Sigmoid colon (tissue), 7 donors: ENCODE measurements at places on chromosomes 4 and X.
A peak's percentile ranks its signal among the peaks of the same experiment; 100 is the strongest.

DNA sequence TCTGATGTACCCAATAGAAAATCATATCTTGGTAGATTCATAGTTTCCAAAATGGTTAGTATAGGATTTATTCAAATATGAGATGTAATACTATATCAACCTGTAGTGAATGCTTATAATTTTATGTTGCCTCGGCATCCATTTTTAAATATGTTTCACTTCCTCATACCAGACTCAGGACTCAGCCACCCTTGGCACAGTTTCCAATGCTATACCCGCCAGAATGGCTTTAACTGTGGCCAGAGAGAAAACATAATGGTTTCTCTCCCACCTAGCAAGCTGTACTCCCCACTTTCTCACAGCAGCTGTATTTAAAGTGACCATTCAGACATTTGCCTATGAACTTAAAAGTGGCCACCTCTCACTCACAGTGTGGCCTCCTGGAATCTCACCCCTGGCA, 466.6 kb upstream of the PABPC4L start:
- no peaks in the 10 kb centered on the region for H3K4me1 ChIP-seq
- no peaks in the 10 kb centered on the region for H3K27me3 ChIP-seq
- no peak overlapping the region for H3K27ac ChIP-seq
- H3K4me3 ChIP-seq: no peak overlapping the region
- no peak for DNase-seq

DNA sequence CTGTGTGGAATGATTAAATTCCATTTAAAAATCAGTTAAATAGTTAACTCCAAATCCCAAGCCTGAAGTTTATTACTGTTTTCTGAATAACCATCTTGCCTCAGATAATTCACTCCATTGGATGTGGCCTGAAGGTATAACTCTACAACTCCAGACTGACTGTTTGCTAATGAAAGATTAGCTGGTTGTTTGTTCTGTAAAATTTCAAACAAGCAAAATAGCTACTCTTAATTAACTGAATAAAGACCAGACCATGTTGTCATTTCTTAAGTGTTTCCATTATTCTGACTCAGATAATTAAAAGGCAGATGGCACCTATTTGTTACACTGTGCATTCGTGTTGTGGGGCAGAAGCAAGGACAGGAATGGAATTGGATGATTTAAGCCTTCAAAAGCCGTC, 78.5 kb upstream of the DDIT4L start:
- no peaks in the 10 kb centered on the region for H3K4me1 ChIP-seq
- H3K36me3 ChIP-seq: no peaks in the 10 kb centered on the region
- H3K27ac ChIP-seq: no peak overlapping the region
- DNase-seq: no peak
- no peaks in the 10 kb centered on the region for H3K27me3 ChIP-seq

DNA sequence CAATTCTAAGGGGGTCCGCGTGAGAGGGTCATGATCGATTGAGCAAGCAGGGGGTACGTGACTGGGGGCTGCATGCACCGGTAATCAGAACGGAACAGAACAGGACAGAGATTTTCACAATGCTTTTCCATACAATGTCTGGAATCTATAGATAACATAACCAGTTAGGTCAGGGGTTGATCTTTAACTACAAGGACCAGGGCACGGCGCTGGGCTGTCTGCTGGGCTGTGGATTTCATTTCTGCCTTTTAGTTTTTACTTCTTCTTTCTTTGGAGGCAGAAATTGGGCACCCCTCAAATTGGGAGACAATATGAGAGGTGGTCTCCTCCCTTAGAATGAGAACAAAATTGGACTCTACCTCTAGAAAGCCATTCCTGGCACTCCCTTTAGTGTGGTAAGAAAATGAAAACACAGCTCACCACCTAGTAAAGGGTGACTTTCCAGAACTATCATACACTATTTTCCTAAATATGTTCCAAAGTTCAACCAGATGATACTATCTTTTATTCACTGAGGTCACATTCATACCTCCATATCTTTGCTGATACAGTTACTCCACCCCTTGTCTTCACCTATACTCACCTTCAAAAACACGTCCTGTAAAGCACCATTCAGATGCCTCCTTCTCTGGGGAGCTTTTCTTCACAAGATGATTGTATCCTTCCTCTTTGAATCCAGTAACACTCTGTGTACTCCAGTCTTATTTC, 1058.3 kb upstream of the SLIT2 start:
- no peak for DNase-seq
- no peaks in the 10 kb centered on the region for H3K27me3 ChIP-seq
- H3K36me3 ChIP-seq: no peaks in the 10 kb centered on the region
- no peaks in the 10 kb centered on the region for H3K4me1 ChIP-seq
- no peak overlapping the region for H3K27ac ChIP-seq
- H3K4me3 ChIP-seq: no peak overlapping the region

GRCh38 chr4:112514647-112515197, 1.3 kb downstream of the NEUROG2 start:
- peak overlapping the region; percentile 47 for H3K4me3 ChIP-seq
- H3K36me3 ChIP-seq: no peaks in the 10 kb centered on the region
- DNase-seq: no peak
- H3K27ac ChIP-seq: no peak overlapping the region
- peaks cover 72% of the 10 kb centered on the region for H3K27me3 ChIP-seq

GRCh38 chr4:87843936-87844335, 11.2 kb downstream of the MEPE start:
- no peaks in the 10 kb centered on the region for H3K36me3 ChIP-seq
- no peaks in the 10 kb centered on the region for H3K27me3 ChIP-seq
- no peak for DNase-seq
- H3K4me1 ChIP-seq: peaks cover 14% of the 10 kb centered on the region

- no peaks in the 10 kb centered on the region for H3K27me3 ChIP-seq
- no peaks in the 10 kb centered on the region for H3K4me1 ChIP-seq
- no peaks in the 10 kb centered on the region for H3K36me3 ChIP-seq
- H3K4me3 ChIP-seq: no peak overlapping the region
- H3K27ac ChIP-seq: no peak overlapping the region
Measured at GRCh38 chr4:112206431-112206830, 25.2 kb upstream of the AP1AR start.

- no peak for DNase-seq
- H3K27me3 ChIP-seq: peaks cover 3% of the 10 kb centered on the region
- H3K27ac ChIP-seq: peak overlapping the region; percentile 10
Measured at GRCh38 chrX:68695206-68695845, 47.9 kb downstream of the STARD8 start.

DNA sequence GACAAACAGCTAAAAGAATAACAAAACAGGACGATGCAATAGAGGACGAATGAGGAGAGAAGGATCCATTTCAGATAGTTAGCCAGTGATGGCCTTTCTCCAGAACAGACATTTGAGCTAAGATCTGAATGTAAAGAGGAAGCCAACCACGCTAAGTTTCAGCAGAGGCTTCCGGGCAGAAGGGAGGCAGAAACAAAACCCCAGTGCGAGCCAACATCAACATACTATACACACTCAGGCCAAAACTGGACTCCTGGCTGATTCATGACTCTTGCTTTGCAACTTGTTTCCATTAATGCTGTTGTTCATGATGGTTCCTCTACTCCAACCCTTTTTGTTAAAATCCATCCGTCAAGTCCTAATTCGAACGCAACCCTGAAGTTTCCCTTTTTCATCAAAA, 730.3 kb downstream of the TRIML1 start:
- DNase-seq: no peak
- H3K4me1 ChIP-seq: no peaks in the 10 kb centered on the region
- H3K36me3 ChIP-seq: no peaks in the 10 kb centered on the region
- no peaks in the 10 kb centered on the region for H3K27me3 ChIP-seq

DNA sequence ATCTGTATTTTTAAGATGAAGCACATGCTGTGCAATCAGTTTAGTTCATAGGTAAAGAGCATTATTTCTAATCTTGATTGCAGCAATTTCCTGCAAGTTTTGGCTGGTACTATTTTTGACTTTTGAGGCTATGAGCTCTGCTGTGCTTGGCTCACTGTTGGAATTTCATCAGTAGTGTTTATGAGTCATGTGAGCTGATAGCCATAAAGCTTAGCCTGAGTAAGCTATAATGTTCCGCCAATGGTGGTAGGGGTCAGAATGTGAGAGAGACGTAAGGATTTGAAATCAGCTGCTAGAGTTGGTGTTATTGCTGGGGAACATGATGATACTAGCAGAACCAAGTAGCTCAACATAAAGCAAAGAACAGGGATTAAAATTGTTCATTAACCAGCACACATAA, 590.9 kb upstream of the GNPDA2 start:
- H3K27me3 ChIP-seq: no peaks in the 10 kb centered on the region
- no peaks in the 10 kb centered on the region for H3K4me1 ChIP-seq
- DNase-seq: no peak
- no peaks in the 10 kb centered on the region for H3K36me3 ChIP-seq
- no peak overlapping the region for H3K27ac ChIP-seq
- no peak overlapping the region for H3K4me3 ChIP-seq
